Activated CD4-positive, alpha-beta T cell treated with anti-CD3 and anti-CD28 coated beads for 24 hours (primary cell): ENCODE measurements at places on chromosomes 4 and X.

GRCh38 chr4:2938906-2939305 is 24.3 kb downstream of the NOP14 start:
- DNase-seq: no peak

DNA sequence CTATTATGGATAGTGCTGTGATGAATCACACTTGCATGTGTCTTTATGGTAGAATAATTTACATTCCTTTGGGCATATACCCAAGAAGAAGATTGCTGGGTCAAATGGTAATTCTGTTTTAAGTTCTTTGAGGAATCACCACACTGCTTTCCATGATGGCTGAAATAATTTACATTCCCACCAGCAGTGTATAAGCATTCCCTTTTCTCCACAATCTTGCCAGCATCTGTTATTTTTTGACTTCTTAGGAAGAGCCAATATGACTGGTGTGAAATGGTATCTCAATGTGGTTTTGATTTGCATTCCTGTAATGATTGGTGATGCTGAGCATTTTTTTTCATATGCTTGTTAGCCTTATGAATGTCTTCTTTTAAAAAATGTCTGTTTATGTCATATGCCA is 1120.2 kb downstream of the ARAP2 start:
- DNase-seq: no peak

GRCh38 chr4:167550021-167550420 is 315.7 kb upstream of the SPOCK3 start:
- no peak for DNase-seq

DNA sequence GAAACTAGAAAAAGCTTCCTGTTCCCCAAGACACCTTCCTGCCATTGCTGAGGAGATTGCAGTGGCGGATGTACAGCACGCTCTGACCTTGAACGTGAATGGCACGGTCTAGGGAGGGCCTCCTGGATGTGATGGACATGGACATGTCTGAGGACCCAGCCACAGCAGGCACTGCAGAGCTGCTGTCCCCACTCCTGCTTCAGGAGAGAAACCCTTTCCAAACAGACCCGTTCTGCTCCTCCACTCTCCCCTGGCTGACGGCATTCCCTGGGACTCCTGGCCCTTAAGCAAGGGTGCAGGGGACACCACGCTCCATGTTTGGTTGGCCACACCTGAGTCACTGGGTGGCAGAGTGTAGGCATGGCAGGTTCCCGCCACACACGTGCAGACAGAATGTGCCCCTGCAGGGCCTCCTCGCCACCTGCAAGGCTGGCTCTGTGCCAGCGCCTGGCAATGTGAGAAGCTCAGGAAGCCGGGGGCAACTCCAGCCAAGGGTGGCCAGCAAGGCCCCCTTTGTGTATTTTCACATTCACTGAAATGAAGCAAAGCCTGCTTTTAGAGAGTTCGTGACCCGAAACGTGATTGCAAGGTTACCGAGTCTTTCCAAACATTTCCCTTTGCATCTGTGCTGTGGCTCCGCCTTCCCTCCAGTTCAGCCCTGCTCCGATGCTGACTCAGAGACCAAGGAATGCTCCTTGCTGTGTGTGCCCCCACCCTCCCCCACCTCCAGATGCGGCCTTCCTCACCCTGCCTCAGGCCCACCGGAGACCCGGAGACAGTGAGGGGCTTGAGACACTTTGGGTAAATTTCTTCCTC is 46.1 kb downstream of the HTRA3 start:
- DNase-seq: no peak

GRCh38 chrX:139795196-139795595 is 87.2 kb upstream of the MCF2 start:
- DNase-seq: no peak

- DNase-seq: no peak
Measured at GRCh38 chr4:147362938-147363337, 118.0 kb upstream of the EDNRA start.

DNA sequence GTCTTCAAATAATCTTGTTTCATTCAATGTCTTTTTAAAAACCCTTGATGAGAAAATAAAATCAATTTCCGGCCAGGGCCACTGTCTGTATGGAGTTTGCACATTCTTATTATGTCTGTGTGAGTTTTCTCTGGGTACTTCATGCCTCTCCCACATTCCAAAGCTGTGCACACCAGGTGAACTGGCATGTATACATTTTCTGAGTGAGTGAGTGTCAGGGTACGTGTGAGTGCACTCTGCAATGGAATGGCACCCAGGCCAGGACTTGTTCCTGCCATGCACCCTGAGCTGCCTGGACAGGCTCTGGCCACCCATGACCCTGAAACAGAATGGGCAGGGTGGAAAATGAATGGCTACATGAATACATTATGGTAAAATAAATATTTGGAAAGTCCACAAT is 61.3 kb downstream of the UBE2NL start:
- no peak for DNase-seq

DNA sequence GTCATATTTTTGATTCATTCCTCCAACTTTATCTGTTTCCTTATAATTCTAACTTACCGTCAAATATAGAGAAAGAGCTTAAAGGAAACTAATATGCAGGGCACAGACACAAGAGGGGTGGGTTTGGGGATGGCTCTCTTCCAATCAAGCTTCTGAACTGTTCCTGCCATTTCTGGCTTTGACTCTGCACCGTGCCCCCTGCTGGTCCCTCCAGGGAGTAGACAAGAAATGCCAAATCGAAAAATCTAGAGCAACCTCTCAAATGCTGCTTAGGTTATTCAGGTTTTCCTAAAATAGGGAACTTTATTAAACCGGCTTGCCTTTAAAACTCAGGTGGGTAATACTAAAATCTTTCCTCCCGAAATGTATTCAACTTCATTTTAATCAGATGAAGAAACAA is 39.8 kb upstream of the VCX3A start:
- no peak for DNase-seq

DNA sequence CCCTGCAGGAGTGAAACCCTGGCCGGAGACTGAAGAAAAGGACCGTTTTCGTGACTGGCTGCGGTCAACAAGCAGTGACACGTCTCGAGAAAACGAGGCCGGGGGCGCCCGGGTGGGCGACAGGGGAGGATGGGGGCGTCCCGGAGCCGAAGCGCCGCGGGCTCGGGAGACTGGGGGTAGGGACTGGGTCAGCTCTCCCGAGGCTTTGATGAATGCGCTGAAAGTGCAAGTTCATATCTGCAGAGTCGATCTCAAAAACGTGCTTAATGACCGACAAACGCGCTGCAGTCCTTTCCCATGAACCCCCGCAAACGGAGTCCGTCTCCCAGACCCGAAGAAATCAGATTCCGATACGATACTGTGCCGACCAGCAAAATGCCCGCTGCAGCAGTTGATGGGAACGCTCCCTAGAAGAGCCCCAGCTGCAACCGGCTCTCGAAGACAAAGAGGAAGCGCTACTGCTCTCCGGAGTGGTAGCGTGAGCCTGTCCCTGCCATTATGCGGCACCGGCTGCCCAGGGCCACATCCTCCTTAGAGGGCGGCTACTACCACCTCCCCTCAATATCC is 806 bp upstream of the CD99L2 start:
- no peak for DNase-seq

DNA sequence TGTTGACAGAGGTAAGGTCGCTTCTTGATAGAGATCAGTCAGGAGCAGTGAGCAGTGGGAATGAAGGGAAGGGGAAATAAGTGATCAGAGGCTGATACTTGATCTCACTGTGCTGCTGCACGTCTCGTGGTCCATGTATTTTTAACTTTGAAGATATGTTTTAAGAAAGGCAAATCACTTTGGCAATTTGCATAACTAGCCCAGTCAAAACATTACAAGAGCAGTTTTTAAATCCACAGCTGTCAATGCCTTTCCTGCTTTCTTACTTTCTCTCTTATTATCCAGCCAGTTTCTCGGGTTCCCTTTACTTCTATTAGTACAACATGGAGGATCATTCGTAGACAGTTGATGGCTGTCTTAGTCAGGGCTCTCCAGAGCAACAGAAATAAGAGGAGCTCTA is 472.8 kb downstream of the TMA16 start:
- no peak for DNase-seq

- no peak for DNase-seq
Measured at GRCh38 chr4:8184061-8184460, 15.0 kb upstream of the SH3TC1 start.

GRCh38 chr4:17511051-17511450 is 839 bp downstream of the QDPR start:
- no peak for DNase-seq

- DNase-seq: no peak
Measured at GRCh38 chr4:83207497-83208101, 77.0 kb downstream of the COQ2 start.

GRCh38 chr4:71156616-71157015 is 163.2 kb downstream of the DCK start:
- DNase-seq: no peak

GRCh38 chrX:121479406-121479805 is 432.0 kb downstream of the GLUD2 start:
- DNase-seq: no peak

- no peak for DNase-seq
Measured at GRCh38 chr4:180486342-180486741, 1756.9 kb upstream of the TENM3 start.

DNA sequence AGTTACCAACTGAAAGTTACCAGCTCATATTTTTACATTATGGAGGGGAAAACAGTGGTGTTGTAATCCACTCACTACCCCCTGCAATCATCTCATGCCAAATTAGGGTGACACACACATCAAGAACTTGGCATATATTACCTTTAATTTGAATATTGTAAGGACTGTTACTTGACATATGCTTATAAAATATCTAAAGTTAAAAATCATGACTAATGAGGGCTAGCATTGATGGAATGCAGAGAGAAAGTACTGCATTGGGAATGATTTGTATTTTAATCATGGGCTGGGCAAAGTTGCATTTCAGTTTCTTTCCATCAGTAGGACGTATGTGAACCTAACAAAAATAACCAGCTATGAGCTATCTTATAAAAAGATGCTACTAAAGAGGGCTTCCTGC is 517.5 kb upstream of the GRIA3 start:
- no peak for DNase-seq

DNA sequence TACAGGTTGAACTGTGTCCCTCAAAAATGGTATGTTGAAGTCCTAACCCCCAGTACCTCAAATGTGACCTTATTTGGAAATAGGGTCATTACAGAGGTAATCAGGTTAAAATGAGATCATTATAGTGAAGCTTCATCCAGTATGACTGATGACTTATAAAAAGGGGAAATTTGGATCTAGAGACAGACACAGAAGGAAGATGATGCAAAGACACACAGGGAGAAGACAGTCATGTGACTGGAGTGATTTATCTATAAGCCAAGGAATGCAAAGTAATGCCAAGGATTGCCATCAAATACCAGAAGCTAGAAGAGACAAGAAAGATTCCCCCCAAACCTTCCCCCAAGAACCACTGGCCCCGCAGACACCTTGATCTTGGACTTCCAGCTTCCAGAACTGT is 155.2 kb downstream of the RBMX2 start:
- no peak for DNase-seq

GRCh38 chr4:128913228-128913627 is 103.7 kb downstream of the JADE1 start:
- no peak for DNase-seq

- DNase-seq: no peak
Measured at GRCh38 chrX:105229146-105229545, 8.7 kb upstream of the TEX13A start.

GRCh38 chrX:96752781-96753180 is 68.1 kb downstream of the DIAPH2 start:
- DNase-seq: no peak

GRCh38 chr4:144318797-144319196 is 178.3 kb upstream of the GYPA start:
- DNase-seq: no peak

DNA sequence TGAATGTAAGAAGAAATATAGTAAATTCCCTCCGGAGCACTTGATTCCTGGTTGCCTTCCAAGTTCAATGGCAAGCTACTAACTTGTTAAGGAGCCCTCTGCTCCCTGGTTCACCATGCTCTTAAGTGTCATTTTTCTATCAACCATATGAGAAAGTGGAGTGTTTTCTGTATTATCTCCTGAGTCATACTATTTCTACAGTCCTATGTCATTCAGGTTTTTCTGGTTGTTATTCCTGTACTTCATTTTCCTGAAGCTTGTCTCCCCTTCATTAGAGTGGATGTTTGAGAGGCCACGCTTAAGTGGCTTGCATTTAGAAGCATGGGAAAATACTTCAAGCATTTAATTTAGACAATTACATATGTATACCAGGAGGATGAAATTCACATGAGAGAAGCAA is 14.7 kb upstream of the EPGN start:
- DNase-seq: no peak

- DNase-seq: no peak
Measured at GRCh38 chrX:49060914-49061313, 2.1 kb downstream of the CCDC120 start.
